Cardiac septum (tissue), 1 donor: ENCODE measurements at places on chromosomes 5 and 9. TPM values are rescaled to one million over a fixed set of nuclear protein-coding genes. Genes with fewer than 3 reads are reported as not detected.

The NOXA1 gene
- total RNA-seq, result 3.3 TPM

The MARCHF6 gene
- 142 TPM for total RNA-seq

The SPIN1 gene
- 49.2 TPM for total RNA-seq

The ABL1 gene
- total RNA-seq, result 38.0 TPM

The LCN10 gene
- total RNA-seq, result 3.3 TPM

The LCP2 gene
- 6.2 TPM for total RNA-seq

The GHR gene
- total RNA-seq, result 10.4 TPM

The REEP2 gene
- total RNA-seq, result 10.8 TPM

The CENPP gene
- total RNA-seq, result 3.5 TPM

The IL3 gene
- total RNA-seq, result not detected

The ROPN1L gene
- total RNA-seq, result 0.43 TPM

The NUTM2F gene
- not detected for total RNA-seq

The WNT8A gene
- total RNA-seq, result not detected

The SARDH gene
- 1.3 TPM for total RNA-seq

The TMEM174 gene
- total RNA-seq, result not detected

The PTGDS gene
- 1,323 TPM for total RNA-seq

The SLC6A3 gene
- 0.19 TPM for total RNA-seq

The FAM163B gene
- not detected for total RNA-seq

The TTC33 gene
- total RNA-seq, result 19.1 TPM

The ISL1 gene
- not detected for total RNA-seq

The GPR151 gene
- not detected for total RNA-seq

The OR1J4 gene
- total RNA-seq, result not detected

The RLN1 gene
- 0.32 TPM for total RNA-seq

The GFPT2 gene
- 12.9 TPM for total RNA-seq

The WNK2 gene
- total RNA-seq, result 123 TPM

The SEMA6A gene
- 4.5 TPM for total RNA-seq

The ZCCHC10 gene
- 19.9 TPM for total RNA-seq

The SMIM33 gene
- not detected for total RNA-seq

The PPP3R2 gene
- not detected for total RNA-seq

The KCNV2 gene
- total RNA-seq, result not detected

The FOXD4L6 gene
- total RNA-seq, result not detected

The ADAMTSL1 gene
- total RNA-seq, result 2.1 TPM

The PCDHB15 gene
- 9.9 TPM for total RNA-seq

The LCN1 gene
- not detected for total RNA-seq

The NEUROG1 gene
- not detected for total RNA-seq

The LMAN2 gene
- total RNA-seq, result 67.5 TPM

The CTSV gene
- total RNA-seq, result not detected

The SLC4A9 gene
- total RNA-seq, result 0.19 TPM

The TNFSF15 gene
- 0.03 TPM for total RNA-seq

The MEGF10 gene
- total RNA-seq, result 0.32 TPM
